ENCODE measurements at places on chromosomes 2 and 18.

- DNase-seq, result peak; percentile 14
Observed at GRCh38 chr2:157420771-157421323, 23.0 kb downstream of the CYTIP start.

DNA sequence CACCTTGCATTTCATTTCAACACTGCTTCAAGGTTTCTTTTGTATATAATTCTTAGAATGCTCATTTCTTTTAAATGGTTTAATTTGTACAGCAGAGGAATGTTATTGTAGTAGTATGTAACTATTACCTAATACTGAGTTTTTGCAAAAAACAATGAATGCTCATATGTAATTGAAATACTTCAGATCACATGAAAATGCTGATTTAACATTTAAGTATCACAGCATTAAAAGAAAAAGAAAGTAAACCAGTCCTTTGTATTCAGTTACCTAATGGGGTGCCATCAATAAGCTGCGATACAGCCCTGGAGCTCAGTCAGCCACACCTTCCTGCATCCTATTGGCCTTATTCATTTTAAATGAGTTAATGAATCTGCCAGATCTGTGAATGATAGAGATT, 45.3 kb upstream of the ITM2C start:
- no peak for DNase-seq

GRCh38 chr2:37851428-37851827, 73.7 kb upstream of the RMDN2 start:
- no peak for DNase-seq

GRCh38 chr2:156481312-156481711, 45.1 kb downstream of the GPD2 start:
- peak; percentile 16 for DNase-seq

- DNase-seq, result no peak
Observed at GRCh38 chr18:23673725-23674124, 11.0 kb upstream of the ANKRD29 start.

GRCh38 chr2:88669482-88670214, 21.8 kb upstream of the RPIA start:
- DNase-seq, result peak; percentile 74

DNA sequence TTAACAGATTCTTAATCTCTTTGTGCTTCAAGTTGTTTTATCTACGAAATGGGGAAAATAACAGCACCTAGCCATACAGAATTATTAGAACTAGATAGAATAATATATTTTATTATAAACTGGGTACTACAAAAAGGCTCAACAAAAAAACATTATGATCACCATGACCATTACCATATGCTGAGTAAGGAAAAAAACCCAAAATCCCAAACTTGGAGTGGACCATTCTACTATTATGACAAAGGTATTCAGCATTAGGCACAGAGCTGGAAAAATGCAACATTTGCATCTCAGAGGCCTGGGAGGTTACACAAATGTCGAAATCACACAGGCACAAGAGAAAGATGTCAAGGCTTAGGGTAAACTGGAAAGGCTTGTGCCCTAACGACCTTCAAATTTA, 162.8 kb downstream of the SRBD1 start:
- DNase-seq, result no peak

DNA sequence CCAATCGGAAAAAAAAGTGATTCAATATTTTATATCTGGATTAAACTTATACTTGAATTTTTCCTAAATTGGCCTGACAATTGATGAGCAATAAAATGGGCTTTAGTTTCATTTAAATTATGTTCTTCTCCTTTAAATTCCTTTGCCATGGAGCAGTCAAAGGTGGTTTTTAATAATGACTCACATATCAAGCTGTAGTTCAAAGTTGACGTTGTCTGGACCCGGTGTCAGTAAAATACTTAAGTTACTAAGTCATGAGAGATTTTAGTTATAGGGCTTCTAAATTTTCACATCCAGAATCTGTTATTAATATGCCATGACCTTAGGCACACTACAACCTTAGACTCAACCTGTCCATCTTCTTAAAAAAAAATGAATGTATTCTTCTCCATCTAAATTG, 62.5 kb downstream of the CDH2 start:
- peak; percentile 70 for DNase-seq

DNA sequence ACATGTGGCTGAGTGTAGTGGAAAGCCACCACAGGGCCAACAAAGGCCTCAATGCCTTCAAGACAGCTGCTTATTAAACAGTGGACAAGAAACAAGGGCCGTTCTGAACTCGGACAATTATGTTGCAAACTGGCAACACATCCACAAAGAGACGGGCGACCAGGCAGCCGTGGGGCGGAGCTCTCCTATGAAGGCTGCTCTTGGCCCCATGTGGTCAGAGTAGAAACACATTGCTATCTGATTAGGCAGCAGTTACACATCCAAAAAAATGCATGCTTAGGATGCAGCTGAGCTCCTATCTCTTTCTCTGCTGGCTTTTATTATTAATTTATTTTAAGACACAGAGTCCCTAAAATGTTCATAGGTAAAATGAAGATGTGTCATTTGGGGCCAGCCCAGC, 163.4 kb downstream of the TMEM163 start:
- no peak for DNase-seq

GRCh38 chr2:54561010-54561409, 104.9 kb downstream of the SPTBN1 start:
- no peak for DNase-seq

GRCh38 chr2:42252464-42252863, 83.3 kb downstream of the EML4 start:
- DNase-seq, result no peak

Data from fibroblast of the aortic adventitia (primary cell).